ENCODE measurements at places on chromosomes 13 and 19.

DNA sequence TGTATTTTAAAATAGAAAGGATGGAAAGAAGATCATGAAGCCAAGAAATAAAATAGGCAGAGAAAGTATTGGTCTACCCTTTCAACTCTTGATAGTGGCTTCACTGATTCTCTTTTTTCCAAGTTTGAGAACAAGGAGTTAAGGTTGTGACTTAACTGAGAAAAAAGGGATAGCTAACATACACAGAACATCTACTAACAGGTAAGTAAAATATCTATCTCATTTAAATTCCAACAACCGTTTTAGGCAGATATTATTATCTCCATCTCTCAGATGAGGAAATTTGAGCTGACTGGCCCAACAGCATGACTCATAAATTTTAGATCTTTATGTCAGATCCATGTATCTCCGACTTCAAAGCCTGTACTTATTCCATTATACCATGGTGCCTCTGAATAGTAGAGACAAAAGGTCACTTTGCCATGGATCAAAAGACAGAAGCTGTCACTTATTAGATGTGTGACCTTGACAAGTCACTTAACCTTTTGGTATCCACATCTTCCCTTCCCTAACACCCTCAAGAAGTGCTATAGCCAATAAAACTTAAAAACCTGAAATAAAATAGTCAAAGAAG is 152.1 kb downstream of the DACH1 start:
- no peak for DNase-seq

DNA sequence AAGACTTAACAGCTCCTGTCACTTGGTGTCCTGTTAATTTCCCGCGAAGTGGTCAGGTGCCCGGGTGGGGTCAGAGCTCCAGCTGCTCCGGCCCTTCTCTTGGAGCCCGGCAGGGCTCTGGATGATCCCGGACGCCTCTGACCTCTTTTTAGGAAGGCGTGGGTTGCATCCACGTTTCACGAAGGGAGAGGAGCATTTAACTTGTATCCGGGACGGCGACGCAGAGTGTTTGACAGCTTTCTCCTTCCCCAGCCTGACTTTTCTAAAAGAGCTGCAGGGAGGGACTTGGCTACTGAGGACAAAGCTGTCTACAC is 656 bp downstream of the ZNF155 start:
- DNase-seq, result no peak

- no peak for DNase-seq
These were observed 106.7 kb downstream of the KDM4B start for GRCh38 chr19:5075597-5075996.

DNA sequence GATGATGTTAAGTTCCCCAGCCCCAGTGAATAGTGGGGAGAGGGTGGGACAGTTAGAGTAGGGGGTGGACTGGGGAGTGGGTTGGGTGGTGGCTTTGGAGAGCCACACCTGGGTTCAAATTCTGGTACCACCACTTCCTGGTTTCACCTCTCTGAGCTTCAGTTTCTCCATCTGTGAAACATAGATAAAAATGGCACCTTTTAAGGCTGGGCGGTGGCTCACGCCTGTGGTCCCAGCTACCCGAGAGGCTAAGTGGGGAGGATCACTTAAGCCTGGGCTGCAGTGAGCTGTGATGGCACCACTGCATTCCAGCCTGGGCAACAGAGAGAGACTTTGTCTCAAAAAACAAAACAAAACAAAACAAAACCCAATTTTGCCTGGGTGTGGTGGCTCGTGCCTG is 5.9 kb downstream of the VAV1 start:
- no peak for DNase-seq

DNA sequence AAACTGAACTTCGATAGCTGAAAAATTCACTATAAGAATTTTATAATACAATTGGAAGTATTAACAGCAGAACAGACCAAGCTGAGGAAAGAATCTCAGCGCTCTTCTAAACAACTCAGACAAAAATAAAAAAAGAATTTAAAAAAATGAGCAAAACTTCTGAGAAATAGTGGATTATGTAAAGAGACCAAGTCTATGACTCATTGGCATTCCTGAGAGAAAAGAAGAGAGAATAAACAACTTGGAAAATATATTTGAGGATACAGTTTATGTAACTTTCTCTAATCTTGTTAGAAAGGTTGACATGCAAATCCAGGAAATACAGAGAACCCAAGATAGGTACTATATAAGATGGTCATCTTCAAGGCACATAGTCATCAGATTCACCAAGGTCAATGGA is 25.4 kb downstream of the SLC25A15 start:
- no peak for DNase-seq
